ENCODE measurements at places on chromosomes 1 and 21.

DNA sequence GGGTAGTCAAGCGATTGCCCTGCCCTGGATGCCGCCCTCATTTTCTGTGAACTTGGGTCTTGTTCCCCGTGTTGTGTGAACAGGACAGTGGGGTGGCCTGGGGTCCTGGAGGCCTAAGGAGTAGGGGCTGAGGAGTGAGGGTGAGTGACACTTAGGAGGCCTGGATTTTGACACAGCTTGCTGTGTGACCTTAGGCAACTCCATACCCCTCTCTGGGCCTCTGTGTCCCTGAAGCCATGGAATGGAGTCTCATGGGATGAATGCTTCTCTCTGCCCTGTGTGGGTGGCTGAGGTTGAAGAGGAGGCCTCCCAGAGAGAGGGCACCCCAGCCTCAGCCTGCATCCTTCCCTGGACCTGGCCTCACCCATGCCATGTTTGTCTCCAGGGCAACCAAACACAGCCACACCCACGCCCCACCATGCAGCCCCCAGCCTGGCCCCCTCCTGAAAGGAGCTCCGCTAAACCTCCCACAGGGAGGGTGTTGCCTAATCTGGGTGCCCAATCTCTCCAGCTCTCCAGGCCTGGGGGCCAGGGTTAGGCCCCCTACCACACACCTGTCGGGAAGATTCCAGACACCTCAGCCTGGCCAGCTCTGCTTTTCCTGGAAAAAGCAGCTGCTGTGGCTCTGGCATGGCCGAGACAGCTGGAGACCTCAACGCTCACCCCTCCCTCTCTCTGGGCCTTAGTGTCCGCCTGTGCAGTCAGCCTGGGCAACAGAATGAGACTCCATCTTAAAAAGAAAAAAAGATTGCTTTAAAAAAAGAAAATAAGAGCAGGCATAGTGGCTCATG lies 9.9 kb downstream of the MYOM3 start:
- DNase-seq, result no peak

DNA sequence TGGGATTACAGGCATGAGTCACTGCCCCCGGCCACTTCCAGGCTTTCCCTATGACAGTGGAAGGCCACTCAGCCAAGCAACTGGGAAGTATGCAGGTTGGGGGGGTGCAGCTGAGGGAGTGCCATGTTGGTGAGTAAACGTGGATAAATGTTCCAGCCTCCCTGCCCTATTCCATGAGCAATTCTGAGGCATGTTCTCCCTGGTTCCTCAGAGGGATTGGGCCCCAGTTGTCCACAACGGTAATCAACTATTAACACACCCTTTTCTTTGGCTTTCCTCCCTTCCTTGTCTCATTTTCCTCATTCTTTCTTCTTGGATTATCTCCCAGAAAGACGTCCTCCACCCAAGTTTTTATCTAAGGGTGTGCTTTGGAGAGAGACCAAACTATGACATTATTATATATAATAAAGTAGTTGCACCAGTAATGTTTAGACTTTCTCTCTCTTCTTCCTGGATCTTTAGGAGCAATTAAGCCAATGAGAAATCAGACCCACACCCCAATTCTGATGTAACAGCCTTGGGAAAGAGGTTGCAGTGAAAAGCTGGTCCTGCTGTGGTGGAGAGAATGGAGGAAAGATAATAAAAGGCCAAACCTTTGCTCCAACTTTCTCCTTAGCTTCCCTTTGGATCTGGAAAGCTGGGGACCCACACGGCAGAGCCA lies 6.8 kb upstream of the SLAMF9 start:
- no peak for DNase-seq

GRCh38 chr1:10833630-10834557 lies 37.4 kb upstream of the CASZ1 start:
- DNase-seq, result no peak

- DNase-seq, result no peak
Observed at GRCh38 chr1:195898373-195898772, 709.9 kb downstream of the KCNT2 start.

GRCh38 chr1:63698001-63698838 lies 75.6 kb upstream of the ROR1 start:
- DNase-seq, result no peak
